ENCODE measurements at places on chromosomes 16 and 17. TPM values are rescaled to one million over a fixed set of nuclear protein-coding genes. Genes with fewer than 3 reads are reported as not detected.

- H3K4me1 ChIP-seq, result no peaks in the 10 kb centered on the region
- DNase-seq, result no peak
- no peak overlapping the region for H3K27ac ChIP-seq
- no peaks in the 10 kb centered on the region for H3K27me3 ChIP-seq
Observed at GRCh38 chr16:13829697-13830299, 90.2 kb upstream of the ERCC4 start.

GRCh38 chr16:28597692-28598261 is 927 bp upstream of the SULT1A2 start:
- no peak overlapping the region for H3K27ac ChIP-seq
- peaks cover 4% of the 10 kb centered on the region for H3K4me1 ChIP-seq
- H3K36me3 ChIP-seq, result no peaks in the 10 kb centered on the region
- H3K27me3 ChIP-seq, result no peaks in the 10 kb centered on the region
- H3K4me3 ChIP-seq, result no peak overlapping the region
- DNase-seq, result no peak

GRCh38 chr17:39051001-39051585 is 83.9 kb upstream of the FBXO47 start:
- H3K4me1 ChIP-seq, result no peaks in the 10 kb centered on the region
- no peak for DNase-seq
- no peak overlapping the region for H3K27ac ChIP-seq
- no peaks in the 10 kb centered on the region for H3K27me3 ChIP-seq
- H3K36me3 ChIP-seq, result no peaks in the 10 kb centered on the region
- H3K4me3 ChIP-seq, result no peak overlapping the region

DNA sequence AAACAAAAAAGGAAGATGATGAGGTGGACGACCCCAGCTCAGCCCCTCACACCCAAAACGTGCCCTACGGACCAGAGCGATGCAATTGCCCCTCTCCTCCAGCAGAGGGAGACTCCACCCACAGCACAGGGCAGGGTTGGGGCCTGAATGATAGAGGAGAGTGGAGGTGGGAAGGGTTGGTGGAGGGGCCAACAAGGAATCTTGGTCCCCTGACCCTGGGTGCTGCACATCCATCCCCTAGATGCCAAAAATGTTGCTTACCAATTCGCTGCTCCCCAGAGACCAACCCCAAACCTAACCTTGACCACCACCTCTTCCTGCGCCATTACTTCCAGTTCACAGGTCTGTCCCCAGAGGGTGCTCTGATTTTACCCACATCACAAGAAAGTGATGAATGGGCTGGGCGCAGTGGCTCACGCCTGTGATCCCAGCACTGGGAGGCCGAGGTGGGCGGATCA is 12.9 kb downstream of the P2RX5 start:
- no peaks in the 10 kb centered on the region for H3K36me3 ChIP-seq
- H3K4me3 ChIP-seq, result no peak overlapping the region
- H3K4me1 ChIP-seq, result no peaks in the 10 kb centered on the region
- no peak for DNase-seq
- peaks cover 50% of the 10 kb centered on the region for H3K27me3 ChIP-seq

- DNase-seq, result no peak
- H3K27ac ChIP-seq, result no peak overlapping the region
- H3K4me1 ChIP-seq, result peaks cover 25% of the 10 kb centered on the region
- no peaks in the 10 kb centered on the region for H3K36me3 ChIP-seq
- peaks cover 50% of the 10 kb centered on the region for H3K27me3 ChIP-seq
Observed at GRCh38 chr17:79098282-79098867, 23.8 kb downstream of the ENGASE start.

DNA sequence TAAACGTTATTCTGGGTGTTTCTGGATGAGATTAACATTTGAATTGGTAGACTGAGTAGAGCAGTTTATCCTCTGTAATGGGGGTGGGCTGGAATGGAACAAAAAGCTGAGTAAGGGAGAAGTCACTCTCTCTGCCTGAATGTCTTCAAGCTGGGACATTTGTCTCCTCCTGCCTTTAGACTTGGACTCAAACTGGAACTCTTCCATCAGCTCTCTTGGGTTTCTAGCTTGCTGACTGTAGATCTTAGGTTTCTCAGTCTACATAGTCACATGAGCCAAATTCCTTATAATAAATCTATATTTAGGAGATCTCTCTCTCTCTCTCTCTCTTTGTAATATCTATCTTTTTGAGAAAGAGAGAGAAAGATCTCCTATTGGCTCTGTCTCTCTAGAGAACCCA is 553.3 kb upstream of the CDH11 start:
- H3K4me3 ChIP-seq, result no peak overlapping the region
- H3K27me3 ChIP-seq, result no peaks in the 10 kb centered on the region
- H3K4me1 ChIP-seq, result no peaks in the 10 kb centered on the region

DNA sequence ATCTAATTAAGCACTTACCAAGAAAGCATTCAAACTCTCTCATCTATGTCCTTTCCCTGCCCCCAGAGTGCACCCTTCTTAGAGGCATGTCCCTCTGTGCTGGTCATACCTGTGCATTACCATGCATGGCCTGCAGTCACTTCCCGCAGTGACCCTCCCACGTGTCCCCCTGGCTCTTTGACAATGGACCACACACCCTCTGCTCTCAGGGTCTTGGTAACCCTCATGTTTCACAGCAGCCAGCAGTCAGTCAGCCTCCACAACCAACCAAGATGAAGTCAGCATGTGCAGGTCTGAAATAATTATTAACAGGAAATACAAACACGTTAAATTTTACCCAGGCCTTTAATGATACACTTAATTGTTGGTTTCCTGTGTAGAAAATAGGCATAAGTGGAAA is 10.1 kb downstream of the KRT33A start:
- no peak for DNase-seq
- no peaks in the 10 kb centered on the region for H3K27me3 ChIP-seq

GRCh38 chr17:28188841-28189263 is 130.1 kb upstream of the TMEM97 start:
- H3K4me1 ChIP-seq, result no peaks in the 10 kb centered on the region
- DNase-seq, result no peak
- peaks cover 54% of the 10 kb centered on the region for H3K36me3 ChIP-seq

GRCh38 chr17:15232517-15232915 is 32.6 kb downstream of the PMP22 start:
- no peaks in the 10 kb centered on the region for H3K27me3 ChIP-seq
- peak overlapping the region; percentile 21 for H3K27ac ChIP-seq
- no peak for DNase-seq
- H3K4me3 ChIP-seq, result no peak overlapping the region
- peaks cover 51% of the 10 kb centered on the region for H3K4me1 ChIP-seq
- peaks cover 82% of the 10 kb centered on the region for H3K36me3 ChIP-seq

GRCh38 chr17:66842959-66843358 is 8.0 kb downstream of the CACNG5 start:
- H3K36me3 ChIP-seq, result no peaks in the 10 kb centered on the region
- H3K4me1 ChIP-seq, result no peaks in the 10 kb centered on the region
- no peak for DNase-seq

- no peak overlapping the region for H3K4me3 ChIP-seq
- H3K27ac ChIP-seq, result no peak overlapping the region
- no peaks in the 10 kb centered on the region for H3K36me3 ChIP-seq
- H3K27me3 ChIP-seq, result no peaks in the 10 kb centered on the region
- no peaks in the 10 kb centered on the region for H3K4me1 ChIP-seq
Observed at GRCh38 chr17:79464318-79465010, 146.4 kb downstream of the RBFOX3 start.

DNA sequence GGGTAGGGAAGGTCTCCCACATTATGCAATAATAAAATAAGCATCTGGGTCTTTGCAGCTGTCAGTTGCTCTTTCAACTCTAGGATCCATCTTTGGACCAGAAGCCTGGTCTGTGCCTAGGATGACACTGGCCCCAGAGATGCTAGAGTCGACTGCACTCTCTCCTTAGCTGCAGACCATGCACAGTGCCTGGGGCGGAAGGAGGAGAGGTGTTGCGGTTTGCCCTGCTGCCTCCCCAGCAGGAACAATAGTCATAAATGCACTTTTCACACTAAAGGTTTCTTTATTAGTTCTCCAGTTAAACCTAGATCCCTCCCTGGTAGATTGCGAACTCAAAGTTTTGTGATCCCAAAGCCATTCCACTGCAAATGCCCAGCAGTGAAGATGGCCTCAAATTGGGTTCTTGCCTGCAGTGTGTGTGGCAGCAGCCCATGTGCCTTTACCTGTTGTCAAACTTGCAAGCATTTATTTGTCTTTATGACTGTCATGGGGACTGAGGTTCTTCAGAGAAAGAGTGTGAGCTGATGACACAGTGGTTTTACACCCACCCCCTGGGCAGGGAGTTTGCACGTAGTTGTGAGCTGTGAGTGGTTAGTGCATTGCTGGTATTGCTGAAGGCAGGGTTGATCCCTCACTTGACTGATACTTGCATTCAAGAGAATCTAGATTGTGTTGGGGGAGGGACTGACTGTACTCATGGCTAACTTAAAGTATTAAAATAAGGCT is 10.3 kb downstream of the ATXN1L start:
- no peak for DNase-seq
- peaks cover 35% of the 10 kb centered on the region for H3K4me1 ChIP-seq
- H3K36me3 ChIP-seq, result no peaks in the 10 kb centered on the region
- no peak overlapping the region for H3K27ac ChIP-seq
- no peaks in the 10 kb centered on the region for H3K27me3 ChIP-seq
- H3K4me3 ChIP-seq, result no peak overlapping the region

DNA sequence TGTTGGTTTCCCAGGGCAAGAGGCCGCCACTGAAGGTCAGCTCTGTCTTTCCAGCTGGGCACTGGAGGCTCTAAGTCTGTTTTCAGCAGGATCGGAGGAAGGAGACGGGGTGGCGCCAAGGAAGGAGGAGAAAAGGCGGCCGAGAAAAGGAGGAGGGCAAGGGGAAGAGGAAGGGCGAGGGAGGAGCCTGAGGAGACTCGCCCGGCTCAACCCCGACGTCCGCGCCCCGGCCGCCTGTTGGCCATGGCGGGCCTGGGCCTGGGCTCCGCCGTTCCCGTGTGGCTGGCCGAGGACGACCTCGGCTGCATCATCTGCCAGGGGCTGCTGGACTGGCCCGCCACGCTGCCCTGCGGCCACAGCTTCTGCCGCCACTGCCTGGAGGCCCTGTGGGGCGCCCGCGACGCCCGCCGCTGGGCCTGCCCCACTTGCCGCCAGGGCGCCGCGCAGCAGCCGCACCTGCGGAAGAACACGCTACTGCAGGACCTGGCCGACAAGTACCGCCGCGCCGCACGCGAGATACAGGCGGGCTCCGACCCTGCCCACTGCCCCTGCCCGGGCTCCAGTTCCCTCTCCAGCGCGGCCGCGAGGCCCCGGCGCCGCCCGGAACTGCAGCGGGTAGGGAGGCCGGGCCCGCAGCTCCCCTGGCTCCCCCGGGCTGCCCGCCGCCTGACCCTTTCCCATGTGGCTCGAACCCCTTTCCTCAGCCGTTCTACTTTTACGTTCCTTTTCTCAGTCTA is at the start of gene RNF135:
Gene RNF135 (plus strand): TSS at position 209 of the 737 bp plus-strand sequence. CDS start 35 bp downstream, at position 244.
- DNase-seq, result peak; percentile 92
- H3K4me3 ChIP-seq, result peak within 1 kb of the TSS; percentile 73
- no peaks in the 10 kb centered on the region for H3K36me3 ChIP-seq

DNA sequence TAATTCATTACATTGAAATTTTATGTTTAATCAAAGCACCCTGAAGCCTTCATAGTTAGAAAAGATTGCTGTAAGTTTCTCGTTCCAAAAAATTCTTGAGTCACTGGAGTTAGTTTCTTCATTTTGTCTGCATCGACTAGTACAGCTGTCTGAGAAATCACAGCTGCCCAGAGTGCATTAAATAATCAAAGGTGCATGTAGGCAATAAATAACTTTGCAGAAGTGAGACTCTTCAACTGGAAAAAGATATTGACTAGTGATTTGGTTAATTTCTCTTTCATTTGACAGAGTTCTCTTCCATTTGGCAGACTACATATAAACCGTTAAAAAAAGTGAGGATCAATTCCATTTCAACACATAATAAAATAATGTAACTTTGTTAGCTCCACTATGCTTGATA is 234.0 kb downstream of the CNTNAP4 start:
- no peak for DNase-seq
- no peaks in the 10 kb centered on the region for H3K36me3 ChIP-seq
- H3K4me3 ChIP-seq, result no peak overlapping the region
- H3K27me3 ChIP-seq, result no peaks in the 10 kb centered on the region
- H3K27ac ChIP-seq, result no peak overlapping the region
- H3K4me1 ChIP-seq, result no peaks in the 10 kb centered on the region

GRCh38 chr16:56258508-56259424 is 67.5 kb downstream of the GNAO1 start:
- no peak overlapping the region for H3K4me3 ChIP-seq
- peak overlapping the region; percentile 90 for H3K27ac ChIP-seq
- DNase-seq, result peak; percentile 62

DNA sequence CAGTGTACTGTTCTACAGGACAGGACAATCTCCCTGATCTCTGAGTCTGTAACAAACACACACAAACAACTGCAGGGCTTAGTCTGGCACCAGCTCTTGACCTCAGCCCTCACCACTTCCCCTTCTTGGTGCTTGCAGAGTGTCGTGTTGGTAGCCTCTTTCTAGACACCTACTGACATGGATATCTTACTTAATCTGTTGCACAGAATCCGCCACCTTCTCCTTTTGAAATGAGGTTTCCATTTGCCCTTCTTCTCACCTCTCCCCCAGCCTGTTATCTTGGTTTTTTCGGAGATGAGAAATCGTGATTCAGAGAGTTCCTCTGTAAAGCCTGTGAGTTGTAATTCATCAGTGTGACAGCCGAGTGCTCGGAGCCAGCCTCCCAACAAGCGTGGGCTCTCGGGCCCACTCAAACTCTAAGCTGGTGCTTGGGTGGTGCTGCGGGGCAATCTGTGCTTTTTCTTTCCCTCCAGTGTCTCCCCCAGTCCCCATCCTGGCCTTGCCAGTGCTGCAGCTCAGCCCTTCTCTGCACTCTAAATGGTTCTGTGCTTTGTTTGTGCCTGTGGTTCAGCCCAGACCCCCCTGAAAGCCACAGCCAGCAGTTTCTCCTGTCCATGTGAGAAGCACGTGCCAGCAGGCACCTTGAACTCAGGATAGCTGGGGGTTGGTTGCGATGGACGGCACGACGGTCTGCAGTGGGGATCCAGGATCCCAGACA is 28.1 kb downstream of the KIAA0513 start:
- peak overlapping the region; percentile 81 for H3K27ac ChIP-seq
- no peaks in the 10 kb centered on the region for H3K36me3 ChIP-seq
- no peak for DNase-seq

- peaks cover 22% of the 10 kb centered on the region for H3K4me1 ChIP-seq
- H3K27ac ChIP-seq, result peak overlapping the region; percentile 80
- peak overlapping the region; percentile 57 for H3K4me3 ChIP-seq
- H3K27me3 ChIP-seq, result peaks cover 35% of the 10 kb centered on the region
- peak; percentile 54 for DNase-seq
- no peaks in the 10 kb centered on the region for H3K36me3 ChIP-seq
Observed at GRCh38 chr17:62629556-62630364, 2.3 kb downstream of the MRC2 start.

GRCh38 chr17:29677221-29677791 is 54.6 kb upstream of the CORO6 start:
- peak; percentile 83 for DNase-seq
- H3K27me3 ChIP-seq, result no peaks in the 10 kb centered on the region
- H3K4me1 ChIP-seq, result no peaks in the 10 kb centered on the region
- H3K27ac ChIP-seq, result peak overlapping the region; percentile 60

GRCh38 chr17:27339836-27340550 is 46.1 kb downstream of the WSB1 start:
- DNase-seq, result no peak
- no peak overlapping the region for H3K27ac ChIP-seq
- no peaks in the 10 kb centered on the region for H3K36me3 ChIP-seq
- no peak overlapping the region for H3K4me3 ChIP-seq
- H3K4me1 ChIP-seq, result peaks cover 14% of the 10 kb centered on the region

The FBXW10 gene
- total RNA-seq, result 0.28 TPM

The ABI3 gene
- 2.5 TPM for total RNA-seq

The NEUROD2 gene
- not detected for total RNA-seq

The KRT12 gene
- total RNA-seq, result not detected

The KRTAP9-2 gene
- total RNA-seq, result not detected

The TMEM114 gene
- not detected for total RNA-seq

The TEKT5 gene
- total RNA-seq, result 0.83 TPM

Data from sigmoid colon (tissue), 7 donors.